NCI-H1417 treated with DMSO at 0.1 percent for 48 hours (cell line): ENCODE measurements at places on chromosomes 7 and 10.
A peak's percentile ranks its signal among the peaks of the same experiment; 100 is the strongest.

DNA sequence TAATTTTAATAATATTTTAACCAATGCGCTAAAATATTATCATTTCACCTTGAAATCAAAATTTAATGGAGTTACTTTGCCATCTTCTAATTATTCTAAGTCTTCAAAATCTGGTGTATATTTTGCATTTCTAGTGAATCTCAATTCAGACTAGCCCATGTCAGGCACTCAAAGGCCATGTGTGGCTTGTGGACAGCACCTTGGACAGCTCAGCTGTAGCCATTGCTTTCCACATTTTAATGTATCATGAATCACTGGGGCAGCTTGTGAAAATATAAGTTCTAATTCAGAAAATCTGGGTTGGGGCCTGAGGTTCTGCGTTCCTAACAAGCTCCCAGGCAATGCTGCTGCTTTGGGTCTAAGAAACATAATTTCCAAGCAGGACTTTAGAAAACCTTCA is 57.2 kb downstream of the MGAM2 start:
- no peak for DNase-seq

- DNase-seq = no peak
Measured at GRCh38 chr10:114271779-114272167, 32.7 kb downstream of the VWA2 start.

DNA sequence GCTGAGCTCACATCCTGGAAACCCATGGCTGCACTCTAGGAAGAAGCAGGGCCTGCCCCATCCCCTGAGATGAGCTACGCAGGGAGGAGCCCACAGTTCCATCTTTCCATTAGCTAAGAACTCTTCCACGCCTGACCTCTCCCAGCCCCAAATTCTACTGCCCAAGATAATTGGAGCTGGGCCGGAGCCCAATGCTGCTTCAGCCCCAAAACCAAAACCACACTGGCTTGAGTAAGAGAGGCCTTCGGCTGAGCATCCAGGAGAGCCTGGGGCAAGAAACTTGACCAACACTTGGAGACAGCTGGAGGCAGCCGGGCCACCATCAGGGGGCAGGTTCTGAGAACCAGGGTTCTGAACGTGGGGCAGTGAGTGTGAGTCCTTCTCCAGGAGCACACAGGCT is 116.1 kb upstream of the ZMIZ1 start:
- DNase-seq = no peak

GRCh38 chr7:5139998-5140397 is 50.0 kb upstream of the WIPI2 start:
- DNase-seq = no peak

- DNase-seq = no peak
Measured at GRCh38 chr7:36287371-36288241, 102.1 kb upstream of the ANLN start.

DNA sequence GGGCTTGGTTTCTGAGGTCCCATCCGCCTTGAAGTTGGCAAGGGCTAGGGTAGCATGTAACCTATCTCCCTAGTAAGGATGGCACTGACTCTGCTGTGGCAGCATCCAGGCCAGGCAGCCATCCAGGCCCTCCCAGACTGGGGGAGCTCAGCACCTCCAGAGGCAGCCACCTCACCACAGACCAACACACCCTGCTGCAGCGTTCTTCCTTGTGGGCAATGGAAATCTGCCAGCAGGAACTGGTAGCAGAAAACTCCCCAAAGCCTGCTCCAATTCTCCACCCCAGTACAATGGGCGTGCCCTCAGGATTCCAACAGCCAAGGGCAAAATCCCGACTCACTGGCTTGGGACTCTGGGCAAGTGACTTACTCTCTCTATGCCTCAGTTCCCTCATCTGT is 27.5 kb downstream of the DLG5 start:
- DNase-seq = no peak

DNA sequence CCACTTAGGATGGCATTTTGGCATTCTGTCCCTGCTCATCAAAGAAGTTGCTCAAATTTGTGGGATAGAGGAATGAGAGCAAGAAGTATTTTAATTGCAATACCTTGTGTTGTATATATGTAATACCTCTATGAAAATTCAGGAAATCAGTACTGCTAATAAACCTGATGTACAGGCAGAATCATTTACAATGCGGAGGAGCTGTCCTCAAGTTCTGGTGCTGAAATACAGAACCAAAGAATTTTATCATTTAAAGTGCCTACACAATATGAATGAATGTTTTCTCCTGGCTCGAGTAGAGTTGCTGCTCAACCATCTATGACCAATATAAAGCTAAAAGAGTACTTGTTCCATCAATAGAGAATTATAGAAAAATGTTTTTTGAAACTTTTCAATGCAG is 305.8 kb downstream of the PLXNA4 start:
- DNase-seq = no peak

GRCh38 chr10:132518572-132519381 is 18.8 kb upstream of the INPP5A start:
- peak; percentile 9 for DNase-seq

DNA sequence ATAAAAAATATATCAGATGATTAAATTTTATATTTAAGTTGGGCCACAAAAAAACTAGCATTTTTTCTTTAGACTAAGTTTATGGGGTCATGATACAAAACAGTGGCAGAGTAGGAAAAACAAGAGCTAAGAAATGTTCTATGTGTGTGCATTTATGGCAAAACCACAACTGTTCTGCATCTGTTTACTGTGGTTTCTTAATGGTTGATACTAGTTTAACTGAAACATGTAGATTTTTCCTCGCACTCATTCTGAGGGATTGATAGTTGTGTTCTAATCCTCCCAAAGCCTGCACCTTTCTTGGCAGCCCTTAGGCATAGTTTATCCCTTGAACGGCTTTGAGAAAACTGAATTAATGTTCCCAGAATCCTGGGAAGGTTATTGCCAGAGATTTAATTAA is 66.6 kb upstream of the PHYHIPL start:
- no peak for DNase-seq

- no peak for DNase-seq
Measured at GRCh38 chr7:138388673-138389491, 71.2 kb upstream of the TRIM24 start.

- no peak for DNase-seq
Measured at GRCh38 chr7:31741852-31742251, 54.8 kb downstream of the PPP1R17 start.

- DNase-seq = no peak
Measured at GRCh38 chr7:47454069-47454973, 127.6 kb downstream of the TNS3 start.

DNA sequence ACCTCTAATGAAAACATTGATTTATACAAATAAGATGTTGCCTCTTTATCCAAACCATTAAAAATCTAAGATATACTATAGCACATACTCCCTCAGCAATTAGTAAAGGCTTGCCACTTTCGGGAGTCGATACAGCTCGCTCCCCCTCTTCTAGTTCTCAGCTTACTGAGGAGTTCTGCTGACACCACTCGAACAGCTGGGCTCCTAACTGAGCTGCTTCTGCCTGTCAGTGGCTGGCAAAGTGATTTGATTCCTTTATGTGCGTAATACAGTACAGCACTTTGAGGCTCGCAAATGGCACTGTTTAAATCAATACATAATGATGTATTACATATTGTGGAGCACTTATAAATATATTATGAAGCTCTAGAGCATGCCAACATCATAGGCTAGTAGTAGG is 241.8 kb downstream of the CREB5 start:
- DNase-seq = no peak

- no peak for DNase-seq
Measured at GRCh38 chr7:28205506-28205905, 24.9 kb upstream of the JAZF1 start.

DNA sequence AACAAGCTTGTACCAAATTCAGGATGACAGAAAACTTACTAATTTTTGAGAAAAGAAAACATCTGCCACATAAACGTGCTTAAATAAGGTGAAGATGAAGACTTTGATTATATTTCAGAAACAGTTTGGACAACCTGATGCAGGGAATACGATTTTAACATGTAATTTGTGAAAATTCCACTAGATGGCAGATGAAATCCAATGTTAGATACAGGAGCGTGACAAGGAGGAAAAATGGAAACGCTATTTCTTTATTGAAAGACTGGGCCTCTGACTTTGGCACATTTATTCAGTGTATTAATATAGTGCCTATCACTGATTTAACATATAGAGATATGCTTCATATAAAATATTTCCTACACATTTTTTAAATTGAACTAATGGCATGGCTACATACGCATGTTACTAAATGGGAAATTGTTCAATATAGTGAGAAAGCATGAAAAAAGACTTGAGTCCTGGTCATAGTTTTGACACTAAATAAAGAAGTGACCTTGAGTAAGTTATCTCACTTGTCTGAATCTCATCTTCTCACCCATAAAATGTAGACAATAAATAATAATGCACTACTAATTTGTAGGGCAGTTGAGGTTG is 60.7 kb downstream of the CD36 start:
- peak; percentile 16 for DNase-seq
